ENCODE measurements at places on chromosomes 4 and X.
A peak's percentile ranks its signal among the peaks of the same experiment; 100 is the strongest.

DNA sequence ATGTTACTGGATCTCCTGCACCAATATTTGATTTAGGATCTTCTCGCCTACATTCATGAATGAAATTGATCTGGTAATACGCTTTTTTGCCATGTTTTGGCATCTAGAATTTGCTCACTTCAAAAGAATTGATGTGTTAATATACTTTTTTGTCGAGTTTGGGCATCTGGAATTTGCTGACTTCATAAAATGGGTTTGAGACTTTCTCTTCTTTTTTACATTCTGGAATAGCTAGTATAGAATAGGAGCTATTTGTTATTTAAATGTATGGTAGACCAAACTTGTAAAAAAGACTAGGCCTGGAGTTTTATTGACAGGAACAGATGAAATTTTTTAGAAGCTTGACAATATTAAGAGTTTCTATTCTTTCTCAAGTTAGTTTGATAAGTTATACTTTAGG is 404.9 kb upstream of the TENM3 start:
- DNase-seq = no peak

- DNase-seq = no peak
These were observed 305.7 kb downstream of the PDHA2 start for GRCh38 chr4:96145601-96146000.

- no peak for DNase-seq
These were observed 22.6 kb downstream of the NAP1L5 start for GRCh38 chr4:88674979-88675378.

DNA sequence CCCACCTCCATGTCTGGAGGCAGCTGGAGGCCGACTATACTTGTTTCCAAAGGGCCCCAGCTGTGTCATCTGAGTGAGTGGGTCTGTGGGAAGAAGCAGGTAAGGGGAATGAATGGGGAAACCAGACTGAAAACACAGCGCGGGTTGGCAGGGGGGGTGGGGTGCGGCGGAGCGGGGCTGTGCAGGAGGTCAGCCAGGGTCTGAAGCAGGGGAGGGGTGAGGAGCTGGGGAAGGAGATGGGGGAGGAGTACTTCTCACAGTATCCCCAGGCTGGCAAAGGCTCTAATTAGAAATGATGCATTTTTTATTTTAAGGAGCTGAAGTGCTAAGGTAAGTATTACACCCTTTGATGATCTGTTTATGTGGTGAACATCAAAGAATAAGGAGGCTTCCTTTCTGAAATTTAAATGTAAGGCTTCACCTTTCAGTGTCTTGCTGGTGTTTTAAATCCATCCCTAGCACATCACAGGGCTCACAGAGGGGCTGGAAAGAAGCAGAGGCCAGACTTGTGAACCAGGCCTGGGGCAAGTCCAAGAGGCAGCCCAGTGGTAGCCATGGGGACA is 37.5 kb downstream of the SMIM20 start:
- no peak for DNase-seq

- DNase-seq = peak; percentile 64
These were observed 14.4 kb downstream of the ANXA3 start for GRCh38 chr4:78565971-78566372.

DNA sequence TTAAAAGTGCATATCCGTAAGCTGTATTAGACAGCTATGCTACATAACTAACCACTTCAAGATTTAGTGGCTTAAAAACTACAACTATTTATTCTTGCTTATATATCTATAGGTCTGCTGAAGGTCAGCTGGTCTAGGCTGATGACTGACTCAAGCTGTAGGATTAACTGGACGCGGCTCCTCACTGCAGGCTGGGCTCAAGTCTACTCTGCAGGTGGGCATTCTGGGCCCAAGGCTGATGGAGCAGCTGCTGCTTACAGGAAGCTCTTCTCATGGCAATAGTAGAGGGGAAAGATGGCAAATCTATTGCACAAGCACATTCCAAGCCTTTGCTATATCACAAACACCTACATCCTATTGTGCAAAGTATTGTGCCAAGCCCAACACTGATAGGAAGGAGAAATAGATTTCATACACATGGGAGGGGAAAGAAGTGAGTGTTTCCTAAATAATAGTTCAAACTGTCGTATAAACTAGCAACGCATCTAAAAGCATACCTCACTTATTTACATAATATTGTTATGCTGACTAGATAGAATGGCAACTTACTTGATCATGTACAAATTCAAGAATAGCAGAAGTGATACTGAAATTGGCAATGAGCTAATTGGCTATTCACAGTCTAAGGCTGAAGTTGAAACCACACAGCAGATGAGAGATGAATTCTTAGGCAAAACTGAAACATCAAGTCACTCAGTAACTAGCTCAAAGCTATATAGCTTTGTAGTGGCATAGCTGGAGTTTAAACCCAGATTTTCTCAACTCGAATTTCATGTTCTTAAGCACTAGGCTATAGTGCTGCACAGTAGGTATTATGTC is 263.8 kb downstream of the NKX6-1 start:
- peak; percentile 56 for DNase-seq
